H9 (cell line): ENCODE measurements at places on chromosomes 7 and 10.

GRCh38 chr10:43598446-43598845 lies 7.8 kb upstream of the ZNF485 start:
- DNase-seq, result no peak

DNA sequence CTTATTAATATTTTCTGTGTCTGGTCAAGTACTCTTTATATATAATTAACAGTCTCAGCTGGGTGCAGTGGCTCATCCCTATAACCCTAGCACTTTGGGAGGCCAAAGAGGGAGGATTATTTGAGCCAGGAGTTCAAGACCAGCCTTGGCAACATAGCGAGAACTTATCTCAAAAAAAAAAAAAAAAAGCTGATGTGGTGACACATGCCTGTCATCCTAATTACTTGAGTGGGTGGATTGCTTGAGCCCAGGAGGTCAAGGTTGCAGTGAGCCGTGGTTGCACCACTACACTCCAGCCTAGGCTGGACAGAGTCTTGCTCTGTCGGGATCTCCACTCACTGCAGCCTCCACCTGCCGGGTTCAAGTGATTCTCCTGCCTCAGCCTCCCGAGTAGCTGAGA lies 6.7 kb upstream of the ELOVL3 start:
- DNase-seq, result no peak

DNA sequence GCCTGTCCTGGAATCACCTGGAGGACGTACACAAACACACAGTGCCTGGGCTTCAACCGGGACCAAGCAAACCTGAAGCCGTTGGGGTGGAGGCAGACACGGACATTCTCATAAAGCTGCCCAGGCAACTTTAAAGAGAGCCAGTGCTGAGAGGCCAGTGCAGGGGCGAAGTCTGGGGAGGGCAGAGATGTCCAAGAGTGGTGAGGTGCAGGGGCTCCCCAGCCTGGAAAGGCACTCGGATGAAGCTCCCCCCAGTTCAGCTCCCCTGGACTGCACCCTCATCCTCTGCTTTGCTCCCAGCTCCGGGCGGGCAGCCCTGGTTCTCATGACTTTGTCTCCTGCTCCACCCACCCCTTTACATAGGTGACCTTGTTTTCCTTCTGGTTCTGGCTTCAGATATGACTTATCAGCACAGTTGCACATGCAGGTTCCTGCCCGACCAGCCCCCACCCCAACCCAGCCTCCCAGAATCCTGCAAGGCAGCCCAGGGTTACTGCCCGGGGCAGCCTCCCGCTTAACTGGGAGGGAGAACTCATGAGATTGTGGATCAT lies 60.8 kb upstream of the EEPD1 start:
- DNase-seq, result no peak

- no peak for DNase-seq
Measured at GRCh38 chr10:89458291-89458690, 43.9 kb downstream of the IFIT5 start.

- no peak for DNase-seq
Measured at GRCh38 chr7:1557006-1557405, 1.0 kb upstream of the TMEM184A start.

DNA sequence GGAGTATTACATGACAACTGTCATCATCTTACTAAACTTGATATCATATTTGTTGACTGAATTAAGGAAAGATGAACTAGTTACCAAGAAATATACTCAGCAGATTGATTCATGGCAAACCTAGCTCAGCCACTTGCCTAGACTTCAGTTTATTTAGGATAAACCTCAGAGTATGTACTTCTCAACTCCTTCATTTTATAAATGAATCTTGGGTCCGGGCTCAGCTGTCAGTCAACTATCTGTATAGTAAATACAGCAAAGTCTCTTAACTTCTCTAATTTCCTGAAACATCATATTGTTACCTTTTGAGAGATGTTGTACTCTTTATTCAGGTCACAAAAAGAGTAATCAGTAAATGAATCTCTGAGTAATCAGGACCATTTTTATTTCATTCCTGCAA lies 211.0 kb upstream of the KLF14 start:
- DNase-seq, result no peak
